ENCODE measurements at places on chromosomes 1 and 21.
A peak's percentile ranks its signal among the peaks of the same experiment; 100 is the strongest.

DNA sequence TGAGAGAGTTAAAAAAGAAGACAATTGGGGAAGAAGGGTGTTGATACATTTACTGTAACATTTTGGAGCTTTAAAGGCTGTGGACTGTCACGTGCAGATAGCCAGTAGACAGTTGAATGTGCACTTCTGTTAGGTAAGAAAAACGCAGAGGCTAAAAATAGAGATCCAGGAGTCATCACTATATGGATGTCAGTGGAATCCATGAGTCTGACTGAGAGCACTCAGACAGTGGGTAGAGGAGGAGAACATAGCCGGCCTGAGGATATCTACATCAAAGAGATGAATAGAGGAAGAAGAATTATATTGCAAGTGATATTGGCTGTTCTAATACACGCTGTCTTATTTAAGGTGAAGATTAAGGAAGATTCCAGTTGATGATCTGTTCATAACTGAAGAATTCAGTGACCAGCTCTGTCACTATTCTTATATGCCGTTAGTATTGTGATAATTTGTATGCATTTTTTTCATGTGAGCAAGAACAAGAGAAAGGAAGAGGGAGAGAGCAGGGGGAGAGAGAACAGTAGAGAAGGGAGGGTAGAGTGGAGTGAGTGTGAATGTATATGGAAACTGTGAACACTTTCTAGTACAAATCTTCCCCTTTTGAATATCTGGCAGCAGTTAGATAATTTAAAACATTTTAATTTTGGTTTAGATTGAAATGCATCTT is 344.8 kb downstream of the CHRM3 start:
- no peak for DNase-seq

GRCh38 chr1:205436776-205437410 is 15.0 kb upstream of the LEMD1 start:
- DNase-seq: no peak

DNA sequence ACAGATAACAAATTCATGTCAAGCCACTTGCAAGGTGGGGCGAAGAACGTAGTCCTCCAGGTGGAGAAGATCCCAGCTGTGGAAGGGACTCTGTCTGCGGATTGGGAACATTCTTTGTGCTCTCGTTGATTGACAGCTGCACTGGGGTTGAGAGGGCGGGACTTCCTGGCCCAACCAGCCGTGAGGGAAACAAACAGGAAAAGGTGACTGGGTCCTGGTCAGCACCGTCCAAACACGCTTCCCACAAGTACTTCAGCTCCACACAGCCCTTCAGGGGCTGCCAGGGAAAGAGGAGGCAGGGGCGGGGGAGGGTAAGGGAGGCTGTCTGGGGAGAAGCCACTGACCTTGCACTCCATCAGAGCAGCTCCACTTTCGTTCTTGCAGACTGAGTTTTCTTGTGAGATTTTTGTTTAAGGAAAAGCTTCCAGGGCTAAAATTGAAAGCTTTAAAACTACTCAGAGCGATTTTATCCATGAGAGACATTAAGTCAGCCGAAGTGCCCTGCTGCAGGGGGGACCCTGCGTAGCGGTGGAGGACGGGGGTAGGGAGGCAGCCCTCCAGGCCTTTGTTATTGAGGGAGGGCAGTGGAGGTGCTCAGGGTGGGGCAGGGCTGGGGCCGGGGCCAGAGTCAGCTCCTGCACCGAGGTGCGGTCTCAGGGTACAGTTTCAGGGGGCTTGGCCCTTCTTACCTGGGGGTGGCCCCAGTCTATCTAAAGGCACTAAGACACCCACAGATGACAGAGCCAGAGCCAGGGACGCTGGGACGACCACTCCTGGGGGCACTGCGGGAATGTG is 21.6 kb upstream of the STUM start:
- peak; percentile 40 for DNase-seq

DNA sequence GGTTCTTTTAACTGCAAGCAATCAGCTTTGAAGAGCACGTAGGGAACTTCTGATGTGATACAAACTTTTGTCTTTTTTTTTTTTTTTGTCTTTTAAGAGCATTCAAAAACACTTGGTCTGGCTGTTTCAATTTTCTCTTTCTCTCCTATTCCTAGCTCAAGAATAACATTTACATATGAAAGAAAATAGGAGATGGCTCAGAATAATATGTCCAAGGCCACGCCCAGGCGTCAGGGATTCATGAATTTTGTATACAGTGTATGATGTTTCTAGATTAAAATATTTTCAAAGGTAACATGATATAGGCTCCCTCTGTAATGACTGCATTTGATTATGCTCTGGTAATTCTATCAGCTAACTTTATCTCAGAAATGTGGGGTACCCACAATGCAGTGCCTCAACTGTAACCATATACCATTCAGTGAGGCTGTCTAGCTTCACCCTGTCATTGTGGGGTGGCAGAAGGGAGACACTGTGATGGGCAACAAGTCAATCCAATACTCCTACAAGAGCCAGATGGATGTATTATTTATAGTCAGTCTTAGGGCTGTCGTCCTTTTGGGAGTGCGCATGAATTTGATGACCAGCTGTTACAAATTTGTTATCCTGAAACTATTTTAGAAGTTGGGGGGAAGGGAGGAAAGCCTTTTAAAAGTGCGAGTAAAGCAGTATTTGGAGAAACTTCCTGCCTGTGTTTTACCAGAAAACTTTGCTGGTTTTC is 1.5 kb upstream of the AKNAD1 start:
- no peak for DNase-seq

GRCh38 chr1:202351725-202352124 is 3.2 kb downstream of the PPP1R12B start:
- DNase-seq: no peak

GRCh38 chr21:44352253-44352860 is 1.1 kb upstream of the TRPM2 start:
- no peak for DNase-seq

- DNase-seq: no peak
Observed at GRCh38 chr1:204169858-204170257, 3.7 kb upstream of the REN start.

DNA sequence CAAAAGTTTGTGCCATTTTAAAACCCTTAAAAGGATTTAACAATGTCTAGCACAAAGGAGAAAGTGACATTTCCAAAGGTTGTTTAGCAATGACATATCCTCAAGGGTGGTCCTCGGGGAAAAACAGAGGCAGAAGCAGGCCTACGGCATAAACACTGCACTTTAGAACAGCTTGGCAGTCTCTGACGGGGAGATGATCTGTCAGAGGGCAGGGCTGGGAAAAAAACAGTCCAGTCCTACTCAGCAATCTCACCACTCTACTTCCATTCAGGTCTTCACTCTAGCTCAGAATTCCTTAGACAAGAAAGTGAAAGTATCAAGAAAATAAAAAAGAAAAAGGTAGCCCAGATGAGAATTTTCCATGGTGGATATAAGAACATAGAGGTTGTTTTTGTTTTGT is 4.1 kb downstream of the CRYZ start:
- DNase-seq: no peak

Measured in nephron progenitor cell (in vitro differentiated cells).